Esophagus mucosa (tissue), 1 donor: ENCODE measurements at places on chromosomes 7 and 10. TPM values are rescaled to one million over a fixed set of nuclear protein-coding genes. Genes with fewer than 3 reads are reported as not detected.

The PLEKHS1 gene
- 1.0 TPM for total RNA-seq

The MYL10 gene
- total RNA-seq, result not detected

The GPRIN2 gene
- total RNA-seq, result 4.5 TPM

The MINDY4 gene
- total RNA-seq, result 2.4 TPM

The TMEM26 gene
- total RNA-seq, result 0.24 TPM

The ANKRD22 gene
- total RNA-seq, result 32.9 TPM

The EIF3B gene
- 119 TPM for total RNA-seq

The PLXNA4 gene
- total RNA-seq, result 1.1 TPM

The UNCX gene
- not detected for total RNA-seq

The VSTM4 gene
- total RNA-seq, result 0.68 TPM

The TDRD1 gene
- total RNA-seq, result not detected

The CRHR2 gene
- total RNA-seq, result not detected

The GNGT1 gene
- total RNA-seq, result 0.08 TPM

The ANXA8 gene
- total RNA-seq, result 203 TPM

The CALML3 gene
- 501 TPM for total RNA-seq

The RP9 gene
- total RNA-seq, result 4.8 TPM

The SCIN gene
- total RNA-seq, result 1.1 TPM

The PALD1 gene
- 4.6 TPM for total RNA-seq

The PSPH gene
- total RNA-seq, result 27.5 TPM

The DDX56 gene
- total RNA-seq, result 51.8 TPM

The CCDC172 gene
- total RNA-seq, result not detected

The ZKSCAN1 gene
- 62.4 TPM for total RNA-seq

The SUN3 gene
- not detected for total RNA-seq

The OR2A5 gene
- not detected for total RNA-seq

The PAPSS2 gene
- total RNA-seq, result 10.4 TPM

The YAE1 gene
- 12.0 TPM for total RNA-seq

The JCAD gene
- total RNA-seq, result 2.3 TPM

The PTPRE gene
- 23.1 TPM for total RNA-seq

The PROSER2 gene
- 10.1 TPM for total RNA-seq

The LFNG gene
- 5.7 TPM for total RNA-seq
